ENCODE measurements at places on chromosomes 12 and 14.

- peak; percentile 73 for DNase-seq
Observed at GRCh38 chr14:51293149-51293911, 53.3 kb downstream of the TMX1 start.

DNA sequence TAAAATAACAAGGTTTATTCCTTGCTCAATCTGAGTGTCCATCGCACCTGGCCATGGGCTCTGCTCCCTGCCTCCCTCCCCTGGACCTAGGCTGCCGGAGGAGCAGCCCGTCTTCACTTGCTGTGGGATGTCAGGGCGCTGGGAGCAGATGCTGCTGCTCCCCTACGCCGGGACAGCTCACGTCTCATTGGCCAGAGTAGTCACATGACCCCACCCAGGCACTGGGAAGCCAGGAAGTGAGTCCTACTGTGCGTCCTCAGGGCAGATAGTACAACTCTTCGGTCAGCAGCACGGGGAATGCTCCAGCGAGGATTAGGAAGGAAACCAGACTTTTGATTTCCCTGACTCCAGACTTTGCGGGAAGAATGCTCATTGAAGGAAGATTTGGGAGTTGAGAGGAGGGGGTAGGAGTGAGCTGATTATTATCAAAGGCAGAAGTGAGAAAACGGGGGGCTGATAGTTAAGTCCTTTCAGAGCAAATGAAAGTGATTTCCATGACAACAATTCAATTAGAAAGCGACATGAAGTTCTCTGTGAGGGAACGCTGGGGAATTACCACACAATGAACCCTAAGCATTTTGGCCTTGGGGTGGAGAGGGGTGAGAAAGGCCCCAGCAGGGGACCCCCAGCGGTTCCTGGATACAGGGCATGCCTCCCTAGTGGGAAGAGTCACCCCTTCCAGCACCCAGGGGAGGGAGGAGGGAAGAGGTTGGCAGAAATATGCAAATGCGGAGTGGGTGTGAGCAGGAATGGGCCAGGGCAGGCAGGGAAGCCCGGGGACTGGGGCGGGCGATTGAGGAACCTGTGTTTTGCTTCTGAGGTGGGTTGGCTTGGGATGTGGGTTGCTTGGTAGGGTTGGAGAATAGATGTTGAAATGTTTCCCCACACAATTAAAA is 215.5 kb downstream of the AACS start:
- no peak for DNase-seq

GRCh38 chr12:103801709-103802585 is 39.1 kb downstream of the NT5DC3 start:
- no peak for DNase-seq

- DNase-seq: no peak
Observed at GRCh38 chr12:76569685-76570604, 10.4 kb upstream of the OSBPL8 start.

- DNase-seq: no peak
Observed at GRCh38 chr12:50933459-50934124, 18.8 kb upstream of the HIGD1C start.

DNA sequence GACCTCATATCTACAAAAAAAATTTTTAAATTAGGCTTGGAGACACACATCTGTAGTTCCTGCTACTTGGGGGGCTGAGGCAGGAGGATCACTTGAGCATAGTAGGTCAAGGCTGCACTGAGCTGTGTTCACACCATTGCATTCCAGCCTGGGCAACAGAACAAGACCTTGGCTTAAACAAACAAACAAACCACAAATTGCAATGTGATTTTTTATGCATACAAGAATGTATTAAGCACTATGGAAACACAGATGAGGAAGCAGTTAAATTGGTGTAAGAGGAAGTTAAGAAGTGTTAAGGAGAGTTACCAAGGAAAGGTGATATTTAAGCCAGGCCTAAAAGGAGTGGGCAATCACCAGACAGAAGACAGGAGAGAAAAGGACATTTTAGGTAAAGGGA is 83.6 kb upstream of the HECTD1 start:
- no peak for DNase-seq

DNA sequence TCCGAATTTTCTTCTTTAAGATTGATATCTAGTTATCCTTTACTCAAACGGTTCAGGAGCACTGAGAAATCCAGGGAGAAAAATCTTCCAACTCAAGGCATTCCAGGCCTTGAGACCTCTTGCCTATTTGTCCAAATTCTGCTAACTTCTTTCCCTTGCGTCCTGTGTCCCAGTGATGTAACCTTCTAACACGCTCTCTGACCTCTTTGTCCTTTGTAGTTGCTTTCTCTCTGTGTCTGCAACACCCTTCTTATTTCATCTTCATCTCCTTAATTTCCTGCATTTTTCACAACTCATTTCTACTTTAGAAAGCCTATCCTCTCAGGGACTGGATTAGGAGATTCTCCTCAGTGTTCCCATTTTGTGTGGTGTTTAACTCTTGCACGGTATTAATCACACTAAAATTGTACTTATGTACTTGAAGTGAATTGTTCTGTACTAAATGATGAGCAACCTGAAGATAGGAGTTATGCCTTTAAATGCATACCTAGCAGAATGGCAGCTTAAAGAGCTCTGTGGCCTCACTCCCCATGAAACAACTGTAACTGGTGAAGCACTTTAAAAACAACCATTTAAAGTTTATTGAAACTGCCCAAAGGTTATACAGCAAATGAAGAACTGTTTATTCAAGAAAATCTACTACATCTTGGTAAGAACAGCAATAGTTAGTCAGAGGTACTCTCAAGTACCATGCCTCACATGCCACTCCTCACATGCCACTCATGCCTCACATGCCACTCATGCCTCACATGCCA is 7.4 kb upstream of the SNAPC1 start:
- no peak for DNase-seq

DNA sequence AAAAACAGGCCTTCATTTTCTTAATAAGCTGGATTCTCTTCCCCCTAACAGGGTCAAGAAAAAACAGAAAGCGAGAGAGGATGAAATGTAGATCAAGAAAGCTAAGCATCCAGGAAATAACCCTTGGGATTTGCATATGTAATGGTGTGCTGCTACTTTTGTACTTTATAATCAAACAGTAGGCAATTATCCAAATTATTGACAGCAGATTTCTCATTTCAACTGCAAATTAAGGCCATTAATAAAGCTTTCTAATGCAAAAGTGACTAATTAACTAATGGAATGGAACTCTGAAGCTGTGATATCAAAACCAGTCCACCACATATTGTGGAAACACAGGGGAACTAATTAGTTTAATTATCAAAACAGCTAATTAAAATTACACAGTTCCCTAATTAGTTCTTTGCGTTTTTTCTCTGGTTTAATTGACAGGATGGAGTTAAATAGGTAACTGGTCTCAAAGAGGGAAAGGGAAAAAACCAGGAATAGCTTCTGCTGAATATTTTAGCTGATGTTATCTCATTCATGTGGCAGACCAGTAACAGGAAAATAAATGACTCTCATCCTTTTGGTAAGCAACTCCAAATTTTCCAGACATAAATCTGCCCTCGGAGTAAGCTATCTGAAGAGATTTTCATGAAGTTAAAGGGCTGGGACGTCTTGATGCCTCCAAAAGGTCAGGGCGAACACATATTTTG is 182.7 kb upstream of the LMO3 start:
- DNase-seq: no peak

All from left ventricle myocardium superior (tissue), 1 donor.